ENCODE measurements at places on chromosomes 12 and 14. TPM values are rescaled to one million over a fixed set of nuclear protein-coding genes. Genes with fewer than 3 reads are reported as not detected.

DNA sequence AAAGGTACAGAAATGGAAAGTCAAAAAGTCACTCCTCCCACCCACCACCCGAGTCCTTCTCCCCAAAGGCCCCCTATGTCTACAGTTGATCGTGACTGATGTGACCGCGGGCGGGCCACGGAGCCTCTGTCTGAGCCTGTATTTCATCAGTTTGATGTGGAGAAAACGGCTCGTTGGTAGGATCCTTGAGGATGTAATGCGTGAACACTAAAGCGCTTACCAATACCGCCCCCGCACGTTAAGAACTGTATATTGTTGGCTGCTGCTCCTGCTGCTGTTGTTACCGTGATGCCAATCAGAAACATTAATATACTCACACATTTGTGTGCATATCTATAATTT, 24.6 kb upstream of the UBC start:
- peak; percentile 82 for DNase-seq

GRCh38 chr14:41615011-41615595, 8.4 kb downstream of the LRFN5 start:
- no peak for DNase-seq

- no peak for DNase-seq
These were observed 15.3 kb downstream of the NKX2-1 start for GRCh38 chr14:36504771-36505175.

The ATN1 gene
- total RNA-seq = 38.3 TPM

The CPM gene
- total RNA-seq = 1.1 TPM

DNA sequence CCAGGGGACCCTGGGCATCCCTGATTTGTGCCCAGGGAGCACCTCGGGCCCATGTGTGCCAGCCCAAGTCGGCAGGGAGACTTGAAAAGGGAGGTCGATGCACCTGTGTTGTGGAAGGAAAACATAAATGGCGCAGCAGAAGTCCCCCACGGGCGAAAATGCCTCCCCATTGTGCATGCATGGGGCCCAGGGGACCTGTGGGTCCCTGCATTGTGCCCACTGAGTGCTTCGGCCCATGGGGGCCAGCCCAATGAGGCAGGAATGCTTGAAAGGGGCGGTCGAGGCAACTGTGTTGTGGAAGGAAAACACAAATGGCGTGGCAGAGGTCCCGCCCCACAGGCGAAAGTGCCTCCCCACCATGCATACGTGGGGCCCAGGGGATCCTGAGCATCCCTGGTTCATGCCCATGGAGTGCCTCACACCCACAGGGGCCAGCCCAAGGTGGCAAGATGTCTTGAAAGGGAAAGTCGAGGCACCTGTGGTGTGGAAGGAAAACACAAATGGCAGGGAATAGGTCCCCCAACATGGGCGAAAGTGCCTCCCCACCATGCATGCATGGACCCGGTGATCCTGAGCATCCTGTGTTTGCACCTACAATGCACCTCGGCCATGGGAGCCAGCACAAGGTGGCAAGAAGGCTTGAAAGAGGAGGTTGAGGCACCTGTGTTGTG, 368.0 kb downstream of the ALG10 start:
- no peak for DNase-seq

DNA sequence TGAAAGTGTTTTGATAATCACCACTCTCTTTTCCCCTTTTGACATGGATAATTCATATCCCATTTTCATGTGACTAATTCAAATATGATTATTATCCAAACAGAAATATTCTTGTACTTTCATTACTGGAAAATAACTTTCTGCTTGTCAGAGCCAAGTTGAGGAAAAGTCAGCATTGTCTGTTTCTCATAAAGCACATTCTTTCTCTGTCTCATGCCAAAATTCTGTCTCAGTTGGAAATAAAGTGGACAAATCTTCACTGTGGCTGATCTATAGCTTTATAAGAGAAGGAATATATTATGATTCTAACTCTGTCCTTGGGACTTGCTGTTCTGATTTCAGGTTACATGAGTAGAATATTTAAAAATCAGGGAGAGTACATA, 22.7 kb upstream of the PRICKLE1 start:
- DNase-seq = no peak

DNA sequence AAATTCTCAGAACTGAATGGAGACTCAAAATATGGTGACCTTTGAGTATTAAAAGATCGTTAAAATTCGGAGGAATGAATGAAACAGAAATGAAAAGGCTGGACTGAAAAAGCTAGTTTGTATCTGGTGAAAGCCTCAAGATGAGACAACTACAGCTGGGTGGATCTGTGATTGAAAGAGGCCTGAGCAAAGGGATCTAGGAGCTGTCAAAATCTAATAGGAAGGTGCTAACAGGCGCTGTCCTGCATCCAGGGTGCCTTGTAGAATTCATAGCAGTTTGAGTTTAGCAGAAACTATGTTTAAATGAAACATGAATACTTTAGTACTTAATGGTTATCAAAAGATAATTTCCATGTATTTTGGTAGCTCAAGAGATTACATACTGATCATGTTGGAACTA, 2.3 kb downstream of the YY1 start:
- DNase-seq = no peak

GRCh38 chr12:107035733-107036132, 48.8 kb upstream of the MTERF2 start:
- DNase-seq = no peak

The RPL10L gene
- total RNA-seq = not detected

The PTCSC3 gene
- not detected for total RNA-seq

The STAC3 gene
- total RNA-seq = 5.4 TPM

The RD3L gene
- total RNA-seq = not detected

- no peak for DNase-seq
These were observed 8.4 kb downstream of the FBXO33 start for GRCh38 chr14:39423793-39424192.

- DNase-seq = no peak
These were observed 178.0 kb downstream of the CAND1 start for GRCh38 chr12:67447180-67447579.

DNA sequence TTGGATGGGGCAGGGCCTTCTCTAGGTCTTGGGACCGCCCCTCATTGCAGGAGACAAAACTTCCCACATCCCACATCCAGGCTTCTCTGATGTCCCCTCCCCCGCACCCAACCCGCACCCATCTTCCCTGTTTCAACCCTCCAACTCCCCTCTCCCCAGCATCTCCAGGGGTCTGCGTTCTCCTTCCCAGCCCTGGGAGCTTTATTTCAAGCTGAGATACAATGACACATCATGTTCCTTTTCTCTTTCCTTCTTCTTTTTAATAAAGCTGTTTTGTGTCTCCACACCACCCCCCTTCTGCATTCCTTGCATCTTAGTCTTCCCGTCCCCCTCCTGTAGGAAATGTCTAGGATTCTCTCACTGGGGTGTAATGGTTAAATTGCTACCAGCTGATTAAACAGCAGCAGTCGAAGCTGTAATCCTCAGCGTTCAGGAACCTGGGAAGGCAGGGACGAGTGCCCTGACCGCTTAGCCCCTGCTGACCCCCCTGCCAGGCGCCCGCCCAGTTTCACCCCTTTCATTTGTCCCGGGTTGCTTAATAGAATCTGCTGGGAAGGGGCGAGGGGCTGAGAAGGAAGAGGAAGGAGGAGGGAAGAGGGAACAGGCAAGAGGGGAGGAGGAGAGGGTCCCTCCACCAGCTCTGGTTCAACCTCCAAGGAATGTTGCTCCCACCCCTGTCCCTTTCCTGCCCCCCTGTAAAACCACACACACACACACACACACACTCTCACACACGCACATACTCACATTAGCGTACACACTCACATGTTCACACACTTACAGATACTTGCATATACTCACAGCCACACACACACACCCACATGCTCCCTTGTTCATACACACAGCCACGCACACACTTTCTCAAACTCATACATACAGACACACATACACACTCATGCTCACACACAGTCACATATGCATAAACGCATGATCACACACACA, 104.5 kb upstream of the MED13L start:
- DNase-seq = no peak

The HAL gene
- total RNA-seq = 0.38 TPM

The PSME1 gene
- total RNA-seq = 454 TPM

DNA sequence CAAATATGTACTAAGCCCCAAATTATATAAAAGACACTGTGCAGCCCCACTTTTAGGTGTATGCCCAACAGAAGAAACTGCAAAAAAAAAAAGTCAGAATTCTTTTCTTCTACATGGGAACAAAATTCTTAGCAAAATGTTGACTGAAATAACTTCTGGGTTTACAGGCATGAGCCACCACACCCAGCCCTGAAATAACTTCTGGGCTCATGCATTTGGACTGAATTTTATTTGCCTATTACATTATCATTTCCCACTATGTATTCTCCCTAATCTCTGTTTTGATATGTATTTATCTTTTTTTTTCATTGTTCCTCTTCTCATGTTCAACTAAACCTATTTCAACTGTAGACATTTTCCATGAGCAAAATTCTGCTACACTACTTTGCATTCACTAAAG, 169.2 kb downstream of the GRIN2B start:
- DNase-seq = no peak

The CNOT2 gene
- total RNA-seq = 65.2 TPM

The TMCC3 gene
- 0.29 TPM for total RNA-seq

The TAS2R46 gene
- total RNA-seq = 1.1 TPM

DNA sequence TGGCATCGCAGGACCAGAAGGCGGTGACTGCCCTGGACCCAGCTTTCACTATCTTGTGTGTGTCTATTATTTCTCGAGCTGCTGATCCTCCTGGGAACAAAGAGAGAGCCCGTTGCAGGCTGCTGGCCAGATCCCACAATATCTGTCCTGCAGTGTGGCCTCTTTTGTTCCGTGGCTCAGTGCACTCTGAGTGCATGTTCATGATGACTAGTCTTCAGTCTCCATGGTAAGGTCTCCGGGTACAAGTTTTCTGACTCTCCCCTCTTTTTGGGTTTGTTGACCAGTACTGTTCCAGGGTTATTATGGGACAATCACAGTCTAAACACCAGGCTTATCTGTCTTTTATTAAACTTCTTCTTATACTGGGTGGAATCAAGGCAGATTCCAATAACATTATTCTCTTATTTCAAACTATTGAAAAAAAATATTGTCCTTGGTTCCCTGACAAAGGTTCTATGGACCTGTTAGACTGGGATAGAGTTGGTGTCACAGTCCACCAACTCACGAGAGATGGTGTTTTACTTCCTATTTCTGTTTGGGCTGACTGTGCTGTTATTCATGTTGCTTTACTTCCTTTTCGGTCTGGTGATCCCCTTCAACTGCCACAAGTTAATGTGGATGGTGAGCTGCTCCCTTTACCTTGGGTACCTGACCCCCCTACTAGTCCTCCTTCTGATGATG, 192.9 kb upstream of the ALG10B start:
- DNase-seq = no peak

The TAS2R50 gene
- 0.89 TPM for total RNA-seq

DNA sequence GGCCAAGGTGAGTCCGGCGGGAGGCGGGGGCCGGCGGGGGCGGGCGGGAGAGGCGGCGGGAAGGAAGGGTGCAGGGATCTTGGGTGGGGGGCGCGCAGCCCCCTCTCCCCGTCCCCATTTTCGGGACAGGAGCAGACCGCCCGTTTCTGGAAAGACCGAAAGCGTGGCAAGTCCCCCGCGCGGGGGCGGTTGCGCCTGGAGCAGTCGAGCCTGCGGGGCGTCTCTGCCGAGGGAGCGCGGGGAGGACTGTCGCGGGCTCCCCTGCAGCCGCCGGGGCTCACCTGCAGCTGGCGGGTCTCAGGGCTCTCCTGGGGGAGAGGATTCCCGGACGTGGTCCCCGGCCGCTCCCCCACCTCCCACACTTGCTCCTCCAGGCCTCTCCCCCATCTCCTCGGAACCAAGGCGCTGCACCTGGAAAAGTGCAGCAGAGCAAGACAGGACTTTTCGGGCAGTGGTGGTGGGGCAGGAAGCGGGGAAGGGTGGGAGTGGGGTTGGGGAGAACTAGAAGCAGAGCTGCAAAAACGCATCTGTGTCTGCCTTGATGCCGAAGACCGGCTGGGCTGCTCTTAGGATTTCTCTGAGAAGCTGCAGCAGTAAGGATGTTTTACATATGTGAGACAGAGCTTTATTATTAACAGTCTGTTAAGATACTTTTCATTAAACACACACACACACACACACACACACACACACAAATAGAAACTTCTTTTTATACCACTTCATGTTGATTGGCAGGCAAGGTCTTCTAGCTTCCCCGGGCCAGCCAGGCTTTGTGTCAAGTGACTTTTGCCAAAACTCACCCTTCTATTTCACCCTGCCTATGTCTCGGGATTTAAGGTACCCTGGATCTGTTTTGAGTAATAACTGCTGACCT, 677 bp downstream of the C12orf75 start:
- DNase-seq = peak; percentile 69

GRCh38 chr12:53981634-53982565, 3.0 kb upstream of the HOXC10 start:
- no peak for DNase-seq

The PLEKHG3 gene
- total RNA-seq = 11.9 TPM

- no peak for DNase-seq
These were observed 5.0 kb upstream of the E2F7 start for GRCh38 chr12:77070382-77070781.

The IKZF4 gene
- total RNA-seq = 15.8 TPM

- no peak for DNase-seq
These were observed 34.0 kb upstream of the PLEKHG7 start for GRCh38 chr12:92668739-92669138.

DNA sequence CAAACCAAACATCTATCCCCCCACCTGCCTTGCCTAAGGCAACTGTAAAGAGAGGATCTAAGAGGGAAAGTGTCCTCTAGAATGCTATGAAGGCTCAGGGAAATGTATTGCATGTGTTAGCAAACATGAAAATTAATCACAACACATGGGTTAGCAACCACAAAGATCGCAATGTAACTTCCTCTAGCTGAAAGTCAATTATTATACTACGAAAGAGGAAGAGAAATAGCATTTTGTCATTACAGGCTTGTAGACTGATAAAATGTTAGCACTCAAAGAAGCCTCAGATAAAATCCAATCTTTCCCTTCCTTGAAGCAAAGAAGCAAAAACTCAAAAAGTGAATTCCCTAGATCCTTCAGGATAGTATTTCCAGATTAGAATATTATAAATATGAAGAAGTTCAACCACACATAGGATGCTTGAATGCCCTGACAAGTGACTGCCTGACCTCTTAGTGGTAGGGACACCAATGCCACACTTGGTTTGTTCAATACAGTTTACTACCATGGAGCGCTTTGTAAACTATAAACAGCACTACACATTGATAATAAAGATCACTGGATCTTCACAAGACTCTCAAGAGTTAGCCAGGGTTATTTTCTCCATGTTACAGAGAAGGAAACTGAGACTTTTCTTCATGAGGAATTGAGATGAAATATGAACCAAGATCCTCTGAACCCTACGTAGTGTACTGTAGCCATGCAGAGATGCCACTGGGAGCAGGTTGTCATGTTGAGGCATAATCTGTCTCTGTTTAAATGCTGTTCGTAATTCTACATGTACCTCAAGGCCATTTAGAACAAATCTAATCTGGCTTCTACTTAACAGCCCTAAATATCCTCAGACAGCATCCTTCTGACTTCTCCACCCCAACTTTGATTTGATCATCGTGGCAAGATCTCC, 100.7 kb downstream of the ITPR2 start:
- no peak for DNase-seq

The KRT85 gene
- not detected for total RNA-seq

The ASCL1 gene
- total RNA-seq = not detected

The ERP27 gene
- 5.4 TPM for total RNA-seq

All from activated CD8-positive, alpha-beta memory T cell treated with anti-CD3 and anti-CD28 coated beads, Interleukin-2, amount 10 ng/mL, durations not matched to agents 7 days and 5 days (primary cell).